ACHN (cell line): ENCODE measurements at places on chromosomes 12 and 14.

GRCh38 chr14:55781046-55781445 lies 201.0 kb downstream of the KTN1 start:
- no peak for DNase-seq

DNA sequence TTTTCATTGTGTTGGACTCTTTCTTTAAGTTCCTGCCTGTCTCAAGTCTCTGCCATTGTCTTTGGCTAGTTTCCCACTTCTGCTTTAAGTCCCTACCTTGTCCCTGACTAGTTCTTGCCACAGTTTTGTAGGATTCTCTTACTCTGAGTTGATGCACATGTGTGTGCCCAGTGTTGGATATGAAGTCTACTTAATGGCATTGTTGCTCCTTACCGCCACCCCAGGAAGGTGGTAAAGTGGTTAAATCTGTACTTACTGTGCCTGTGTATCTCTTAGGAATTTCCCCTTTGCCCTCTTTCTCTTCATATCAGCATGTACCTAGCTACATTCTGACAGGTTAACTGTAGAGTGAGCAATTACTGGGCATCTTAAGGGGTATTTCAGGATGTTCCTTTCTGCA lies 227.1 kb downstream of the NUBPL start:
- no peak for DNase-seq

- DNase-seq: no peak
These were observed 36.1 kb upstream of the NUAK1 start for GRCh38 chr12:106174876-106175275.

GRCh38 chr12:82359115-82359478 lies 768 bp downstream of the METTL25 start:
- DNase-seq: peak; percentile 35

GRCh38 chr12:47548401-47548800 lies 157.4 kb downstream of the RPAP3 start:
- DNase-seq: no peak

DNA sequence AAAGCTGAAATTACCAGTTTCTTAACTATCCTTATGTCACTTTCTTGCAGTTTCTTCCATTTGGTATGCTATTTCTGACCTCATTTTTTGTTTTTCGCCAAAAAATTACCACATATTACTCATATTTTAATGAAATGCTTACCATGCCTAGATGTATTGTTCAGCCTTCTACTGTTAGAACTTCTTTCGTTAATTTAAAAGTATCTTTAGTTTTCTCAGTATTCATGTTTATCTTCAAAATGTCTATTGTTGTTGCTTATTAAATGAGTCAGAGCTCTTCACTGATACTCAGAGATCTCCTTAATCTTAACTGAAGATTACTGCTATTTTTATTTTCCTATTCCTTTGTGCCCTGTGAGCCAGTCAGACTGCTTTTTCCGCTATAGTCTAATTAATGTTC lies 20.5 kb downstream of the RAP1B start:
- no peak for DNase-seq

DNA sequence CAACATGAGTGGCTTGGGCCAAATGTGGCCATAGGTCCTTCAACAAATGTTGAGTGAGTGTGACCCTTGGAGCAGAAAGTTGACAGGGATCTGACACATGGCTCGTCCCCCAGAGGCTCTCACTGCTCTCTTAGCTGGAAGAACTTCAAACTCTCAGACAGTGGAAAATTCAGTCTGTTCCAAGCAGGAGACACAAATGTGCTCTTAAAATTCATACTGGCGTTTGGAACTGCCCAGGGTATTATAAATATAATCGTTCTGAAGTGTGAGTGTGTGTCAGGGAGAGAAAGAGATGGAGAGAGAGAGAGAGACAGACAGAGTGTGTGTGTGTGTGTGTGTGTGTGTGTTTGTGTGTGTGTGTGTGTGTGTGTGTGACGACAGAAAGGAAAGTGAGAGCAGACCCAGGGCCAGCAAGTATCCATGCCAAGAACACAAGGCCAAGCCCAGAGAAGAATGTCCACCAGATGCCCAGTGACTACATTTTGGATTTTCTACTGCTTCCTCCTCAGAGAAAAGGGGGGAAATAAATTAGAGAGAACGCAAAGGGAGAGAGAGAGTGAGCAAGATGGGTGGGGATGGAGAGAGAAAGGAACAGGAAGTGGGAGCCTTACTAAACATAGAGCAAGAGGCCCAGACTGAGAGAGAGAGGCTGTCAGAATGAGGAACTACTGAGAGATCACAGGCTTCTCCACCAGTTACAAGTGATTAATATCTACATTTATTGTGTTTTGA lies 193.6 kb upstream of the NUDT4 start:
- DNase-seq: no peak

DNA sequence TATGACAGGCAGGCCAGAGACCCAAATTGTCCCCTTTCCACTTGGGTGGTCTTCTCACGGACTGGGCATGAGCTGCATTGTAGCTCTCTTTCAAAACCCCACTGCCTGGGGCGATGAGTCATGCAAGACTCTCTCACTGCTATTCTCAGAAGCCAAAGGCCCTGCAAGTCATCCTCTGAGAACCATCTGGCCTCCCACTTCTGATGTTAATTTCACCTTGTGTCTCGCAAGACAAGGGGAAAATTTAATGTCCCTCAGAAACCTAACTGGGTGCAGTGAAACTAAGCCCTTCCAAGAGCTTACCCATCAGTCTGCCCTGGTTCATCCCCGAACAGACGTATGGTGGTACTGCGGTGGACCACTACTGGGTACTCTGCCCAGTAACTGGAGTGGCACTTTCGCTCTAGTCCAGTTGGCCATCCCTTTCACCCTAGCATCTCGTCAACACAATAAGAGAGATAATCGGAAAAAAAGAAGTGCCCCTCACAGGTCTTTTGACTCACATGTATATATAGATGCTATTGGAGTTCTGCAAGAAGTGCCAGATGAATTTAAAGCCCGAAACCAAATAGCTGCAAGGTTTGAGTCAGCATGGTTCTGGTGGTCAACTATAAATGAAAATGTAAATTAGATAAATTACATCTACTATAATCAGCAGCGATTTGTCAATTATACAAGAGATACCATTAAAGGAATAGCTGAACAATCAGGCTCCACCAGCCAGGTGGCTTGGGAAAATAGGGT lies 31.3 kb upstream of the LALBA start:
- DNase-seq: no peak

DNA sequence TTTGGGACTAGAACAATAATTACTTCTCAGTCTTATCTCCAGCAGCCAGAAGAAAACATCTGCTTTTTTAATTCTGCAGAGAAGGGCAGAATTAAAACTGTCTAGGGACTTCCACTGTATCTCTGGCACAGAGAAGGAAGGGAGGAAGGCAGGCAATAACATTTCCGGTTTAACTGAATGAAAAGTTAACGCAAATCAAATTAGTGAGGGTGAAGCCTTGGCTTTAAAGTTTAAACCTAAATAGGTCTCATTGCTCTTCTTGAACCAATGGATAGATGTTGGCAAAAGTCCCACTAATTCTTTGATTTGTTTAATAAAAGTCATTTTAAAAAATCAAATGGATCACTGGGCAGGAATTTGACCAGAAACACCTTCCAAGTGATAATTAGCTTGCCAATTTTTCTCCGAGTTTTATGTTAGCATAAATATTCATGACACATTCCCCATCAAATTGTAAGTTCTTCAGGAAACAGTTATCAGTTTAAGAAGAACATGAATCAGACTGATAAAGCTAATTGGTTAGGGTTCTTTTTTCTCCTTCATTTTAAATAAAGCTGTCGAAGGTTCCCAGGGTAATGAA lies 181.9 kb downstream of the SLC15A5 start:
- no peak for DNase-seq

DNA sequence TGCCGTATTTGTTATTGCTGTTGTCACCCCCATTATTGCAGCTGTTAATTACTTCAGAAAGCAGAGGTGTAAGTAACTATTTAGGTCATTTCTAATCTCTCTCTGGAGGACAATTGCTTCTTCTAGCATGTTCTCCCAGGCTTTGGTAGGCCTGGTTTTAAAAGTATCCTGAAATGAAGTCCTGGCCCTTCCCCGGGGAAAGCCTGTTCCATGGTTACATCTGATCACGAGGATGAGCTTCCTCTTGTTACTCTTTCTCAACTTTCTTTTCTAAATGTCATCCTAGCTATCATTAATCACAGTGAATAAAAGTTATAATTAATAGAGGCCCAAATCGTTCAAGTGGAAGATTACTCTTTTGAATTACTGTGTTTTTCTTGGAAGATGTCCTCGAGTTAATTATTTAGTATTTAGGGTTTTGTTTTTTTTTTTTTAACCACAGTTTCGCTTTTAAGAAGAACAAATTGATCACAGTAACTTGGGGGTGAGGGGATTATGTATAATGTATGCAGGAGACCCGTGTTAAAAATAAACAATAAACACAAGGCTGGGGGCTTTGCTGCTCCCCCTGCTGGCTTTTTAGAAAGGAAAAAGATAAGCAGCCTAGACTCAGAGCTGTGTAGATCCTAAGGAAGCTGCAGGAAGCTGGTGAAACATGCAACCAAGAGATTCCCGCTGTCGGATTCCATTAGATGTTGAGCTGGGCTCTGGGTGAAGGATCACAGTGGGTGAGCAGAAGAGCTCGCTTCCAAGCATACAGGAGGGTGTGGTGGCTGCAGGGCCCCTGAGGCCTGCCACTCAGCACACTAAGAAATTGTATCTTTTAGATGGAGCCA lies 420.1 kb downstream of the FUT8 start:
- DNase-seq: peak; percentile 30

- peak; percentile 82 for DNase-seq
These were observed 86.8 kb downstream of the ITPR2 start for GRCh38 chr12:26746121-26746714.

DNA sequence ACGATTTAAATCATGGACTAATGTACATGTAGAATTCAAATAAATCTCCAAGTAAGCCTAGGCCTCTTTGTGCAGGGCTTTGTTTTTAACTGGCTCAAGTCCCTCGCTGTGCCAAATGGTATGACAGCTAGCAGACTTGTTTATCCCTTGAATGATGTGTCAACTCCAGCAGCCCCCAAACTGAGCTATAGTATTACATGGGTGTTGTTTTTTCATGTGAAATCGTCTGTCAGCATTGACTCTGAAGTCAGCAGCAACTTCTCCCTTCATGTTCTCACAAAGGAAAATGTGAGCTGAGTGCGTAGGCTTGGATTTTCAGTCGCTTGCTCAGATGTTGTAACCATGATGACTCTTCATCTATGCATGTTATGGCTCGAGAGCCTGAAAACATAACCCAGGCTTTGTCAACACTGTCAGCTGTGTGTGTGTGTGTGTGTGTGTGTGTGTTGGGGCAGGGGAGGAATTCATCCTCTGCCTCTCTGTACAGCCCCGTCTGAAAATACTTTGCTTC lies 73.3 kb downstream of the PTHLH start:
- DNase-seq: no peak

DNA sequence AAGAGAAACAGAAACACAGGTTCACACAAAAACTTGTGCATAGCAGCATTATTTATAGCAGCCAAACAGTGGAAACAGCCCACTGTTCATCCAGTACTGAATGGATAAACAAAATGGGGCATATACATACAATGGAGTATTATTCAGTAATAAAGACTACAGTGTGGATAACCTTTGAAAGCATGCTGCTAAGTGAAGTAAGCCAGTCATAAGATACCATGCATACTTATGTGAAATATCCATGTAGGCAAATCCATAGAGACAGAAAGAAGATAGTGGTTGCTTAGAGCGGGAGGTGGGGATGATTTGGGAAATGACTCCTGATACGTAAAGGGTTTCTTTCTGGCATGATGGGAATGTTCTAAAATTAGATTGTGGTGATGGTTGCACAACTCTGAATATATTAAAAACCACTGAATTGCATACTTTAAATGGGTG lies 99.4 kb downstream of the CRADD start:
- no peak for DNase-seq

- no peak for DNase-seq
These were observed 45.8 kb upstream of the TMED10 start for GRCh38 chr14:75222208-75222701.

DNA sequence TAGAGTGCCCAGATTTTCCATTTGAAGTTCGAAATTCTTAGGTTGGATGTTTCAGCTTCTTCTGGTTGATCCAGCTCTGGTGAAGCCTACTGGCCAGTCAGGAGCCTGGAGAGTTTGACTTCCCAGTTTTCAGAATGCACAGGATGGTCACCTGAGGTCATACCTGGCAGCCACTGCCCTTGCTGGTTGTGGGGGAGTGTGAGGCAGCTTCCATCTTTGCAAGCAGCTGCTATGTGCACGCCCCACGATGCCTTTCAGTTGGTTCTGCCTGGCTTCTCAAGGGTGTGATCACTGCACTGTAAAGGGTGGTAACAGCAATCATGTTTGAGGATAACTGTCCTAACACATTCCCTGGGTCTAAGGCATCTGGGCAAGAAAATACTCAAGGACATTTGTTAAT lies 15.4 kb downstream of the CCDC92 start:
- DNase-seq: no peak

DNA sequence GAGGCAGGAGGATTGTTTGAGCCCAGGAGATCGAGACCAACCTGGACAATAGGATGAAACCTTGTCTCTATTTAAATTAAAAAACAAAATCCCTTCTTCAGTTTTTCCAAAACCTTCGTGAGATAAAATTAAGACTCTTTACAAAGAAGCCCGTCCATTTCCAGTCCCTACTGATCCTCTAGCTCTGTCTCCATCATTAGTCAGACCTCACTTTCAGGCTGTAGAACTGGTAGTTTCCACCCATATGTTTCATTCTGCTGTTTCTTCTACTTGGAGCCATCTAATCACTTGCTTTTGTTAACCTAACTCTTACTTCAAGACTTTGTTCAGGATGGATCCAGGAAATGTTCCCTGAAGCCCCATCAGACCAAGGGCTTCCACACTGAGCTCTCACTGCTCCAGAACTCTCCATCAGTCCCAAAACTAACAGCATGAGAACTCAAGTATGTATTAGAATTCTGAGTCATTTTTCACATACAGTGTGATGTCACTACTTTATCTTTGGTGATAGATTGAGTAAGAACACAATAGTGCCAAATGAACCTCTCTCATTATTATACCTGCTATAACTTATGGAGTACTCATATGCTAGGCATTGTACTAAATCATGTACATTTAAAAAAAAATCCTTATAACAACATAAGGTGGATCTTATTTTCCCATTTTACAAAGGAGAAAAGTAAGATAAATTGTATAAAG lies 90.8 kb downstream of the PRICKLE1 start:
- DNase-seq: no peak

DNA sequence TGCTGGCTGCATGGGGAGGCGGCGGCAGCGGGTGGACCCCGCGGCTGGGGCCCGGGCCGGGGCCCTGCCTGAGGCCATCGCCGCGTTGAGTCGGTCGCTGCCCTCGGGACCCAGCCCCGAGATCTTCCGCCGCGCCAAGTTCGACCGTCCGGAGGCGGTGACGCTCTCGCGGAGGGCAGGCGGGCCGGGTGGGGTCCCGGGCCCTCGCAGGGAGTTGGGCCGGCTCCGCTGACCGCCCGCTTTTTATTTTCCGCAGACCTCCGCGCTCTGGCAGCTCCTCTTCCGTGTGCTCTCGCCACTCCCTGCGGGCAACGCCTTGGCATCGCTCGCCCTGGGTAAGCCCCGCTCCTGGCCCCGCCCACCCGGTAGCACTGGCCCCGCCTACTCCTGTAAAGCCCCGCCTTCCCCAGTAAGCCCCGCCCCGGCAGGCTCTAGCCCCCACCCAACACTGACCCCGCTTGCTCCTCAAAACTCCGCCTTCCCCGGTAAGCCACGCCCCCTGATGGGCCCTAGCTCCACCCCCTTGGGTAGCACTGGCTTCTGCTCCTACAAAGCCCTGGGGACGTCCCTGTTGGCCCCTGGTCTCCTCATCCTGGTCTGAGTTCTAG lies 424 bp downstream of the TEDC1 start:
- peak; percentile 65 for DNase-seq

- DNase-seq: no peak
These were observed 21.1 kb downstream of the PLXNC1 start for GRCh38 chr12:94169495-94169894.

- DNase-seq: no peak
These were observed 1.3 kb downstream of the DDN start for GRCh38 chr12:48997719-48998496.

- no peak for DNase-seq
These were observed 11.9 kb downstream of the MED13L start for GRCh38 chr12:116265351-116266147.
